ENCODE measurements at places on chromosomes 1 and 21.

DNA sequence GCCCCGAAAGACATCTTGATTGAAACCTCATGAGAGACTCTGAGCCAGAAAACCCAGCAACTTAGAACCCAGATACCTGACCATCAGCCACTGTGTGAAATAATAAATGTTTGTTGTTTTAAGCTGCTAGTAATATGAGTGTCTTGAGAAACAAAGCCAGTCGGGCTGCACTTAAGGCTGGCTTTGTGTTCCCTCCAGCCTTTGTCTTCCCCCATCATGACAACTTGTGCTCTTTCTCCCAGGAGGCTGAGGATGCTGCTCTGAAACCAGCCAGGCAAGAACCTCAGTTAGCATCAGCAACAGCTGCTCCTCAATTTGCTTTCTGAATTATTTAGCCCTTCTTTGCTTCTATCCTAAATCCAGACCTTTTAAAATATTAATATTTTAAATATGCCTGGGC is 78.2 kb downstream of the SLC16A1 start:
- peak; percentile 45 for DNase-seq
- no peak overlapping the region for H3K27ac ChIP-seq
- H3K36me3 ChIP-seq: no peaks in the 10 kb centered on the region
- H3K4me1 ChIP-seq: peaks cover 19% of the 10 kb centered on the region
- H3K4me3 ChIP-seq: no peak overlapping the region
- no peaks in the 10 kb centered on the region for H3K27me3 ChIP-seq

GRCh38 chr21:43703035-43703880 is 15.7 kb upstream of the PDXK start:
- no peak overlapping the region for H3K4me3 ChIP-seq
- H3K27ac ChIP-seq: no peak overlapping the region
- H3K27me3 ChIP-seq: peaks cover 3% of the 10 kb centered on the region

DNA sequence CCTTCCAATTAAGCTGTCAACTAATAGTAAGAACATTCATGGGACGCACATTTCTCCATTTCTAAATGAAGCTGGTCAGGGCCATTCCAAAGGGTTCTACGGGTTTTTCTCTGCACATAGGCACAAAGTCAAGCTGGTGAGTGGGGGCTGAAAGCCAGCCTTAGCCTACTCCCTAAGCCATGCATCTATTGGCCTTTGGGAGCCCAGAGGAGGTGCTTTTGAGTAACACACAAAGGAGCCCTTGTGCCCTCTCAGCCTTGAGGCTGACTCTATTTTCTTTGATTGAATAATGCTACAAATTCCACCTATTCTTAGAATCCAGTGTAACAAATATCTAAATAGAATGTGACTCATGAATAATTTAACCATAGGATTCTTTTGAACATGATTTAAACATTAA is 73.6 kb downstream of the RGS13 start:
- no peak overlapping the region for H3K4me3 ChIP-seq
- no peak for DNase-seq
- H3K27ac ChIP-seq: no peak overlapping the region
- peaks cover 3% of the 10 kb centered on the region for H3K4me1 ChIP-seq
- H3K27me3 ChIP-seq: no peaks in the 10 kb centered on the region
- H3K36me3 ChIP-seq: no peaks in the 10 kb centered on the region

DNA sequence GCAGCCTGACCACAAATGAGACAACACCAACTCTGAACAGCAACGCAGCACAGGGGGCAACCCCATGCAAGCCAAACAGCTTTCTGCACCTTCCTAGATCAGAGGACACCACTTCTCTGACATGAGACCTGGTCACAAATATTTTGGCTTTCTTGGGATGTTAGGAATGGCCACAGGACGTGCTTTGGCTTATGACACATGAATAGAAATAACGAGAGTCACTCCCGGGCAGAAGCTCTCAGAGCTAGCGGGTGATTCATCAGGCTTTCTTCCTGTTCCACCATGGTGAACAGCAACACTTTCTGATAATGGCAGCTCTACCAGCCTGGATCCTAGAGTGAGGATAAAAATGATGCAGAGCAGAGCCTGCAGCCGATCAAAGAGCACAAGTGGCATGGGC is 39.4 kb downstream of the PAFAH2 start:
- peak overlapping the region; percentile 43 for H3K27ac ChIP-seq
- peaks cover 15% of the 10 kb centered on the region for H3K36me3 ChIP-seq
- H3K4me3 ChIP-seq: peak overlapping the region; percentile 30
- H3K4me1 ChIP-seq: peaks cover 10% of the 10 kb centered on the region
- no peaks in the 10 kb centered on the region for H3K27me3 ChIP-seq
- peak; percentile 95 for DNase-seq

- H3K27ac ChIP-seq: no peak overlapping the region
- DNase-seq: no peak
- H3K36me3 ChIP-seq: no peaks in the 10 kb centered on the region
- no peak overlapping the region for H3K4me3 ChIP-seq
- peaks cover 23% of the 10 kb centered on the region for H3K4me1 ChIP-seq
Measured at GRCh38 chr1:152170287-152170905, 11.4 kb upstream of the RPTN start.

- no peaks in the 10 kb centered on the region for H3K4me1 ChIP-seq
- no peaks in the 10 kb centered on the region for H3K36me3 ChIP-seq
- no peak overlapping the region for H3K27ac ChIP-seq
- H3K27me3 ChIP-seq: no peaks in the 10 kb centered on the region
- DNase-seq: no peak
Measured at GRCh38 chr1:87902830-87903229, 574.1 kb downstream of the LMO4 start.

GRCh38 chr1:240093120-240093961 is 1.7 kb downstream of the FMN2 start:
- H3K4me1 ChIP-seq: peaks cover 23% of the 10 kb centered on the region
- H3K36me3 ChIP-seq: no peaks in the 10 kb centered on the region
- peak; percentile 87 for DNase-seq
- peaks cover 5% of the 10 kb centered on the region for H3K27me3 ChIP-seq
- peak overlapping the region; percentile 50 for H3K27ac ChIP-seq

- DNase-seq: no peak
- no peak overlapping the region for H3K4me3 ChIP-seq
- H3K27me3 ChIP-seq: no peaks in the 10 kb centered on the region
Measured at GRCh38 chr1:160191756-160192155, 1.4 kb downstream of the CASQ1 start.

DNA sequence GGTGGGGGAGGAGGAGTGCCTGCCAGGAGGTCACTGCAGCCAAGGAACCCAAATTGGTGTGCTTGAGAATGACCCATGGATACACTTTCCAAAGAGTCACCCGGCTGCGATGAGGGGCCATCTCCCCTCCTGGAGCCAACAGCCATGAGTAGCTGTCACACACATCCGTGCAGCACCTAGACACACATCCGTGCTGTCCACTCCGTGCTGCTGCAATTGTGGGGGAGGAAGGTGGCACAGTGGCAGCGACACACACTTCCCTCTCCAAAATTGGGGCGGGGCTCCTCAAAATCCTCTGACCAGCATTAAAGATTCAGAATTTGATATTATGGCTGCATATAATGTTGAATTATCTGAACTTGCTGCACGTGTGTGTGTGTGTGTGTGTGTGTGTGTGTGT is 15.8 kb downstream of the TP73 start:
- no peak overlapping the region for H3K4me3 ChIP-seq
- no peak for DNase-seq
- no peaks in the 10 kb centered on the region for H3K4me1 ChIP-seq
- no peaks in the 10 kb centered on the region for H3K27me3 ChIP-seq

Measured in osteoblast (primary cell).